Fibroblast of the aortic adventitia (primary cell): ENCODE measurements at places on chromosomes 3 and 15.
A peak's percentile ranks its signal among the peaks of the same experiment; 100 is the strongest.

DNA sequence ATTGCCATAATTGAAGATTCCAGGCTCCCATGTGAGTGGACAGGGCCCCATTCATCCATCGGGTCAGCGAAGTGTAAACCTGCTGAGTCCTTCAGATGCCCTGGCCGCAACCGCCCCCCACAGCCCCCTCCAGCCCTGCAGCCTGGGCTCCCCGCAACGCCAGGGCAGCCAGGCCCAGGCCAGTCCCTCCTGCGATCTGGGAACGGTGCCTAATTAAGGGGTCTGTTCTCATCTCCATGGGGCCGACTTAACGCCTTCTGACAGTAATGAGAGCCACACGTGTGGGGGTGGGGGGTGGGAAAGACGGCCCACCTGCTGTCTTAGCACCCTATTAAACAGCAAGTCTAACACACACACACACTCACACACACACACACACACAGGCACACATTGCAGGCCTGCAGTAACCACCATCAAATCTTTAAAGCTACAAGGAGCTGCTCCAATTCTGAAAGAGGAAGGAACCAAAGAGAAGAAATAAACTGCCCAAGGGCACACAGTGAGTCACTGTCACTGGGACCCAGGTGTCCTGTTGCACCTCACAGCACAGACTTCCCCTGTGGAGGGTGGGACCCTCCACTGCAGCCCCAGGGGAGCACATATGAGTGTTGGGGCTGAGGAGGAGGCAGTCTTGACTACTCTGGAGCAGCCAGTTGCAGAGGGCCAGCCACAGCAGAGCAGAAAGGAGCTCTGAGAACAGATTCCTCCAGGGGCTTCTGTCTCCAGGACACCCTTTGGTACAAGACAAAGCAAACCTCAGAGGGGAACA lies 31.8 kb upstream of the HES1 start:
- no peak for DNase-seq

GRCh38 chr3:195148549-195148948 lies 122.4 kb downstream of the XXYLT1 start:
- no peak for DNase-seq

DNA sequence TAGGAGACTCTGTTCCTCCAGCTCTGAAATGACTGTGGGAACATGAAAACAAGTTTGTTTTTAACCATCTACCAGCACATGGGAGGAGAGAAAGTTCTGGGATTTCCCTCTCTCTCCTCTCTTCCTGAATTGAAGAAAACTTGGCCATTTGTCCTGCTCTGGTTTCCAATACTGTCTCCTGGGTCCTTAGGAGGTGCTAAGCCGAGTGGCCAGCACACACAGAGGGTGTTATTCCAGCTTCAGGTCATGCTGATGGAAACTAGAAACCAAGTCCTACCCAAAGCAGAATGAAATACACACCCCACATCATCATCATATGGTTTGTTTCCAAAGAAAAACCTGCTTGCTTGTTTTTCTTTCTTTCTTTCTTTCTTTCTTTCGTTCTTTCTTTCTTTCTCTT lies 172.7 kb downstream of the RPLP1 start:
- no peak for DNase-seq

GRCh38 chr15:80498652-80499051 lies 94.5 kb downstream of the ARNT2 start:
- DNase-seq, result no peak

DNA sequence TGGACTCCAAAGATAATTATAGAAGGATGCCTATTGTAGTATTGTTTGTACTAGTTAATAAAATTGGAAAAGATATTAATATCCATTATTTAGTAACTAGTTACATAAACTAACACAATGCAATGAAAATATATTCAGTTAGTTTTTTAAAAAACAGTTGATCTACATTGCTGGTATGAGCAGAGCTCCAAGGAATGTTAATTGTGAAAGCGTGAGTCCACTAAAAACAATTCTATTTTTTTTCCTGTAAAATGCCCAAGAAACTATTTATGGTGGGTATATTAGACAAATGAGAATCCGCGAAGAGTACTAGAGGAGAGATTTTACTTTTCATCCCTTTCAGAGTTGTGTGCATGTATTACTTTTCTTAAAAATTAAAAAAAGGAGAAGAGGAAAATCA lies 104.3 kb downstream of the MCTP2 start:
- no peak for DNase-seq

DNA sequence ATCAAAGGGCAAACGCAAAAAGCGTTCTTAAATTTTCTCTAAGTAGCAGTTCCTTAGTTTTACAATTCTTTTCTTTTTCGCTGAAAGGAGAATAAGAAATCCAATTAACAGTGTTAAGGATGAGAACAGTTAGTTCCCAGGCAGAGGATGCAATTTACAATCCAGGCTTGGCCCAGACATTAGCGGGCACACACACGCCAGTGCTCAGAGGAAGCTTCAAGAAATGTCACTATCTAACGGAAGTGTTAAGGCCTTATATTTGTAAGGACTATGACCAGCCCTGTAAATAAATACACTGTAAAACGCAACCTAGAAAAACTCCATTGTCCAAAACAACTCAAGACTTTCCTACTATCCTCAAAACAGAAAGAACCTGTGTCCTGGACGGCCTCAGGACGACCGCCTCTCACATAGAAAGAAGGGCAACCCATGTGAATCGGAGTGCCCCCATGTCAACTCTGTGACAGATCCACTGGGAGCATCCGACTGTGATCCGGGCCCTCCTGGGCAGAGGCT lies 1.3 kb downstream of the ACAP2 start:
- DNase-seq, result peak; percentile 28

DNA sequence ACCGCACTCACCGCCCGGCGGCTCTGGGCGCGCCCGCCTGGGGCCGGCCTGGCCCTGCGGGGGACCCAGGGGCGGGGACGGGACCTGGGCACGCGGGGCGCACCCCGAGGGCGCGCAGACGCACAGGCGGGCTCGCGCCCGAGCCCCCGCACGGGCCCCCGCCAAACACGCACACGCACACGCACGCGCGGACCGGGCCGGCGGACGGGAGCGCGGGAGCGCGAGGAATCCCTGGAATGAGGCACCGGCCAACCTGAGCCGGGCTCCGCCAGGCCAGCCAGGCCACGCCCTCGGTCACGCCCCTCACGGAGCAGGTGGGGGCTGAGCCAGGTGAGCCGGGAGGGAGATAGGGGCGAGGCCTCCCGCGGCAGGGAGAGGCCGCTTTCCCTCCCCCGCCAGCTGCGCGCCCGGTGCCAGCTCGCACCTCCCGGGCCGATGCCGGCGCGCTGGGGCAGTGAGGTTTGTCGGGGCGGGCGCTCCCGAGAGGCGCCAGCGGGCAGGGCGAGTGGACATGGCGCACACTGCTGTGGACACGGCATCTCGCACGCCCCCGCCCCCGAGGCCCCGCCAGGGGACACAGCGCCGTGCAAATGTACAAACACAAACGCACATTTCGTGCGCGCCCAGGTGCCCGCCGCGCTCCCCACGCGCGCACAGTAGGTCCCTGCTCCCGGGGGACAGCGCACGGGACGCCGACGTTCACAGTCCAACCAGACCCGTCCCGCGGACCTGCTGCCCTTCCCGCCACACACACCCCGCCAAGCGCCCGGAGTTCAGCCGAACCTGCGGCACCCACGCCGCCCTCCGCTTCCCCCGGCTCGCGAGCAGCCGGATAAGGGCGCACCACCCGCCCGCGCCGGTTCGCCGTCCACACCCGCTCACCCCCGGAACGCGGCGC lies 75.9 kb upstream of the VGLL4 start:
- DNase-seq, result peak; percentile 60

GRCh38 chr3:119809249-119810017 lies 27.5 kb downstream of the NR1I2 start:
- no peak for DNase-seq
